Activated CD8-positive, alpha-beta memory T cell treated with anti-CD3 and anti-CD28 coated beads for 1 hour (primary cell): ENCODE measurements at places on chromosomes 1 and 21.

DNA sequence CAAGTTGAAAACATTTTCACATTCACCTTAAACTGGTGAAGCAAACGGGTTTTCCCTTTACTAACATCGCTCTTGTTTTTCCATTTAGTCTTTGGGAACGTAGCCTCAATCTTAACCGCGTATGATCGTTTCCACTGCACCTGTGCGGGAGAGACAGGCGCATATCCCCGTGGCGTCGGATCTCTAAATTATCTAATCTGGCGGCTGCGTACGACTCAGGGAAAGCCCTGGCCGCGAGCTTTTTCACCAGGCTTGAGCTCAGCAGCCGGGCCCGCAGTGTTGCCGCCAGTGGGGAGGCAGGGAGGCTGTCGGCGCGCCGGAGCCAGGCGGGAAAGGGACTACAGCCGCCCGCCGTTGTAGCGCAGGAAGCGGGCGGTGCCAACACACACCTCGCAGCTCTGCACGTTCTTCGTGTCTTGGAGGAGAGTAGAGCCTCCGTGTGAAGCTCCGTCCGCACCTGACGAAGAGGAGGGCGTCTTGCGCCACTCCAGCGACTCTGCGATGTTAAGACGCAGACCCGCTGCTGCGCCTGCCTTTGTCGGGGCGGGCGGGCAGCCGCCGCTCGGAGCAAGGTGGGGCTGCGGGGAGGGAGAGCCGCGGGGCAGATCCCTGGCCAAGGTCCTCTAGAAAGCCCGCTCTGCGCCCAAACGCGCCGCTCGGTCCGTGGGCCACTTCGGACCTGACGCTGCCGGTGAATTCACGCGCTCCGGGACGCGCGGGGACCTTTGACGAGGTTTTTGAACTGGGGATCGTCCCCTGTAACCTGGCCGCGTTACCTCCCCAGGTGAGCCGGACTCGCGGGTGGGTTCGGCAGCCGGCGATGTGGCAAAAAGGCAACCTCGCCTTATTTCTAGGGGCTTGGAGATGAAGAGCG lies 18.5 kb upstream of the TBX15 start:
- DNase-seq = no peak

DNA sequence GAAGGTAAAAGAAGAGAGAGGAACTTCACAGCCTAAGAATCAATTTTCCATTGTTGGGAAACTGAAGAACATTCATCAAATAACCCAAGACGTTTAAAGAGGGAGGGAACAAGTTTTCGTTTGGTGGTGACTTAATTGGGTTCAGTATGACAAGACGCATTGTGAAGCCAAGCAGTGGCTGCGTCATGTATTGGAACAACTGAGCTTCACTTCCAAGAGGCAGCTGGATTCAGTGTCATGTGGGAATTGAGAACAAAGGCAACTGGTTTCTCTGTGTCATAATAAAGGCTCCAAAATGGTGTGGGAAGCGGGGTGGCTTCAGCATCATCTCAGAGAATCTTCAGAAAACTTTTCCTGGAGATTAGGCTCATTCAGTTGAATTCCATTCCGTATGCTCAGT lies 29.8 kb upstream of the RC3H1 start:
- no peak for DNase-seq

DNA sequence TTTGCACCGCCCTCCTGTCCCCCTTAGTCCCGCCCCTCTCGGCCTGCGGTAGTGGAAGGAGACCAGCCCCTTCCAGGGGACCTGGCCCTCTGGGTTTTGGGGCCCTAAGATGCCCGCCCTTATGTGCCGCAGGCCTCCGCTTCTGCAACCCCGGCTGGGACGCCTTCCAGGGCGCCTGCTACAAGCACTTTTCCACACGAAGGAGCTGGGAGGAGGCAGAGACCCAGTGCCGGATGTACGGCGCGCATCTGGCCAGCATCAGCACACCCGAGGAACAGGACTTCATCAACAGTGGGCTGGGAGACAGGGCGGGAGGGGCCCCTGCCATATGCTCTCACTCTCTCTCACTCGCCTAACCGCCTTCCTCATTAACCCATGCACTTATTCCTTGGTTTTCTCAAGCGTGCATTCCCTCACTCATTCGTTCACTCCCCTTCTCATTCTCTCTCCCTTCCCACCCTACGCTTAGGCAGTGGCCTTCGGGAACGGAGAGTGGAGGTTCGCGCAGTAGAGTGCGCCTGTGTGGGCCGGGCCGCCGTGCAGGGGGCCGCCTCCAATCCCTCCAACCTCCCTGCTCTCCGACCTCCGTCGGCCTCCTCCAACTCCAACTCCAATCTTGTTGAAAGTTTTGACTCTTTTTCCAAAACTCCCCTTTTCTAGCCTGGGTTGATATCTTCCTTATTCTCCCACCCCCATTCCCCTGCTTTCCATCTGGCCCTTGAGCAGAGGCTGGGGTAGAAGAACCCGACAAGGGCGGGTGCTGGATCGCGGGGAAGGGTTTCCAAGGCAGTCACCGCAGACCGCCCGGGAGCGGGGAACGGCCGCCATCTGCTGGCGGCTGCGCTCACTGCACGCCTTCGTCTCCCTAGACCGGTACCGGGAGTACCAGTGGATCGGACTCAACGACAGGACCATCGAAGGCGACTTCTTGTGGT lies 15.2 kb downstream of the BCAN start:
- DNase-seq = peak; percentile 19

DNA sequence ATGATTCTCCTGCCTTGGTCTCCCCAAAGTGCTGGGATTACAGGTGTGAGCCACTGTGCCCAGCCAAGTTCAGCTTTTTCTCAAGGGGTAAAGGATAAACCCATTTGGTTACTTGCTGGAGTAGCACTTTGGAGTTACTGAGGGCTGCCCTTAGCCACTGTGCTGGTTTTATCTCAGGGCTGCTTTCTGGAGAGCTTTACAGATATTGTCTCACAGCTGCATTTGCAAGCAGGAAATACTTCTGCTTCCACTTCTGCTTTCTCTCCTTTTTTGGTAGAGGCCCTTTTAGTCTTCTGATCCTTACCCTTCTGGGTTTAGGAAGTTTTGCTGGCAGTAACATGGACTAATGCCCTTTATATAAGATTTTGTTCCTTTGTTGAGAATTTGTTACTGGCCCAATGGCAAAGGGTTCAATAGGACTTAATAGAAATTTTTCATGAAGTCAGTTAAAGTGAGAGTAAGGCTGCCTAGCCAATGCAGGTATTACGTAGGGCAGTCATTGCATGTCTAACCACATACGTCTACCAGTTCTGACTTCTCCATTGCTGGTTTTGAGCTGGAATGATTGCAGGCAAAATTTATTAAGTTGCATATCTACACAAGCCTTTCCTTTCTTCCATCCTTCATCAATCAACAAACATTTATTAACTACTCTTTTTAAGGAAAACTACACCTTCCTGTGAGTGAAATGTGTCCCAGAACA lies 24.4 kb downstream of the CAP1 start:
- no peak for DNase-seq

DNA sequence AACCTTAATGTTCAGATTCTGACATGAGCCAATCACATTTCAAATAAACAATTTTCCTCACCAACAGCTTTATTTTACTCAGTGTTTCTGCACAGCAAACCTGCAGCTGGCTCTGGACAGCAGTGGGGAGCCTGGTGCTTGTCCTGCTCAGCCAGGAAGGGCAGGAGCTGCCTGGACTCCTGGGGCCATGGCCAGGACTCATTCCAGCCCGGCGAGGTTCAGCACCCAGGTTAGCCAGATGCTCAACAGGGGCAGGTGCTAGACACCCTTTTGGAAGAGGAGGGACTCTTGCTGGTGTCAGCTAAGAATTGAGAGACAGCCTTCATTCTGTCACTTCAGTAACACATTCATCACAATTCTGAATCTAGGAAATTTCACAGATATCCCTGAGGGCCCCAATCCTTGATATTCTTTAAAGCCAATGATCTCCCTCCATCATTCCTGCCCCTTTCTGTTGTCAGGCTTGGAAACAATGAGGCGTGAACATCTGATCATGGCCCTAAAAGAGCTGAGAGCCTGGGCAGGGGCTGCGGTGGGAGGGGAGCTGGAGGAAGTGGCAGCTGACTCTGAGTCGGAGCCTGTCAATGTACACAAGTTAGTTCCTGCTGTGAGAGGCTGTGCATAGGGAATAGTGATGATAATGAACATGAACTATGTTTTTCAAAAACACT lies 251.3 kb downstream of the SDCCAG8 start:
- no peak for DNase-seq

DNA sequence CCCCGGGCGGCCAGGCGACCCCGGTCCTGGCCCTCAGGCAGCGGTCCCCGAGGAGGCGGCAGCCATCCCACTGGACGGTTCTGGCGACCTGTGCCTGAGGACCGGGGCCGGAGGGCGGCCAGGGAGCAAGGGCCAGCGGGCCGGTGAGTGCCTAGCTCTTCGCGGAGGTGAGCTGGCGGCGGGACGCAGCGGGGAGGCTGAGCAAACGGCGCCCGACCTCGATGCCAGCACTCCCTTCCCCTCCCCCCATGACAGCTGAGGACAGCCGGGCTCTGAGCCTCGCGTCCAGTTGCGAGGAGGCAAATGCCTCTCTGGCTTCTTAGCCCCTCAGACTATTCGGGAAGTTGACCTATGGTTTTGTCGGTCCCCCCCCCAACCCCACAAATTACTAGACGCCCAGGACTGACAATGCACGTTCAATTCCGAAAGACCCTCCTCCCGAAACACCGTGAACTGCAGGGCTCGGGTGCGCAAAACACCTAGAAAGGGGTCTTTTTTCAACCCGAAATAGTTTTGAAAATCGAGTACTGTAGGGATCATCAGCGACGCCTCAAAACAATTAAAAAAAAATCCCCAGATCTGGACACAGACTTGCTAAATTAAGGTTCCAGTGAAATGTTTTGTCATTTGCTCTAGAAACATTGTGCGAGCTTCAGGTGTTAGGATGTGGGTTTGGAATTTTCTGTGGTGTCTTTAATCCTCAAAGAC lies 8.3 kb downstream of the CDKN2C start:
- no peak for DNase-seq
